ENCODE measurements at places on chromosomes 7 and 10. TPM values are rescaled to one million over a fixed set of nuclear protein-coding genes. Genes with fewer than 3 reads are reported as not detected.

Gene DMBT1
- 0.17 TPM for polyA plus RNA-seq

Gene MMRN2
- polyA plus RNA-seq: 11.7 TPM

Gene SMURF1
- polyA plus RNA-seq: 22.2 TPM

Gene ADGRA1
- polyA plus RNA-seq: not detected

Gene GDI2
- 155 TPM for polyA plus RNA-seq

Gene OPN1SW
- polyA plus RNA-seq: not detected

Gene MYH16
- polyA plus RNA-seq: 2.2 TPM

Gene GLI3
- 2.0 TPM for polyA plus RNA-seq

Gene LHFPL3
- polyA plus RNA-seq: not detected

Gene ALKBH4
- 3.1 TPM for polyA plus RNA-seq

Gene DNA2
- polyA plus RNA-seq: 7.6 TPM

Gene AASS
- 6.8 TPM for polyA plus RNA-seq

Gene SLC16A12
- polyA plus RNA-seq: 0.10 TPM

- no peak for DNase-seq
These were observed 87.1 kb downstream of the KAT6B start for GRCh38 chr10:74913377-74913979.

- no peak for DNase-seq
These were observed 31.6 kb upstream of the AGK start for GRCh38 chr7:141519623-141520022.

- no peak for DNase-seq
These were observed 171.7 kb downstream of the PLXDC2 start for GRCh38 chr10:19987931-19988330.

- peak; percentile 48 for DNase-seq
These were observed 479 bp downstream of the PNPLA8 start for GRCh38 chr7:108525327-108525984.

DNA sequence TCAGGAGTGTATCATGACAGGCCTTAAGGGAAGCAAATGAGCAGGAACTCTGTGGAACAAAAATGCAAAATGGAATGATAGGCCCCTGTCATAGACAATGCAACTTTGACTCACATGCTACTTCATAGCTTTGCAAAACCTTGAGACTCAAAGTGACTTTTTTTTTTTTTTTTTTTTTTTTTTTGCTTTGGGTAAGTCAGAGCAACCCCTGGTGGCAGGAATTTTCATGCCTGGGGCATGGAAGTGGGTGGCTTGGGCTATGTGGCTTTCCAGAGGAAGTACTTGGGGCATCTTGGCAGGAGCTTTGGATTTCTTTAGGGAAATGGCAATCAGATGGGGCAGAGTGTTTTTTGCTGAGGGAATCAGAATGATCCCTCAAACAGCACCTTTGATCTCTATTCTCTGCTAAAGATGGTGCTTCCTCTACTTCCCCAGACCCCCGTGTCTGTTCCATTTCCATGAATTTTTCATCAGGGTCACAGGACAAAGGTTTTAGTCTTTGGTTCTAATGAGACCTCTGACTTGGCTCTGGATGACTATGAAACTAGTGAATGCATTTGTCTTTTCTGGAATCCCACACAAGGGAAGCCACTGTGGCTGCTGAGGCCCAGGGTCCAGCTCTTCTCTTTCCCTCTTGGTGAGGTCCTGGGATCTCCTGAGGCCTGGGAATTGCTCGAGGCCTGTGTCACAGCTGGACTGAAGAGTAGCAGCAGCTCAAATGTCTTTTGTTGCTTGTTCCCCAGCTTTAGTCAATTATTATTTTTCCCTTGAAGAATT is 62.8 kb downstream of the TACC2 start:
- peak; percentile 28 for DNase-seq

DNA sequence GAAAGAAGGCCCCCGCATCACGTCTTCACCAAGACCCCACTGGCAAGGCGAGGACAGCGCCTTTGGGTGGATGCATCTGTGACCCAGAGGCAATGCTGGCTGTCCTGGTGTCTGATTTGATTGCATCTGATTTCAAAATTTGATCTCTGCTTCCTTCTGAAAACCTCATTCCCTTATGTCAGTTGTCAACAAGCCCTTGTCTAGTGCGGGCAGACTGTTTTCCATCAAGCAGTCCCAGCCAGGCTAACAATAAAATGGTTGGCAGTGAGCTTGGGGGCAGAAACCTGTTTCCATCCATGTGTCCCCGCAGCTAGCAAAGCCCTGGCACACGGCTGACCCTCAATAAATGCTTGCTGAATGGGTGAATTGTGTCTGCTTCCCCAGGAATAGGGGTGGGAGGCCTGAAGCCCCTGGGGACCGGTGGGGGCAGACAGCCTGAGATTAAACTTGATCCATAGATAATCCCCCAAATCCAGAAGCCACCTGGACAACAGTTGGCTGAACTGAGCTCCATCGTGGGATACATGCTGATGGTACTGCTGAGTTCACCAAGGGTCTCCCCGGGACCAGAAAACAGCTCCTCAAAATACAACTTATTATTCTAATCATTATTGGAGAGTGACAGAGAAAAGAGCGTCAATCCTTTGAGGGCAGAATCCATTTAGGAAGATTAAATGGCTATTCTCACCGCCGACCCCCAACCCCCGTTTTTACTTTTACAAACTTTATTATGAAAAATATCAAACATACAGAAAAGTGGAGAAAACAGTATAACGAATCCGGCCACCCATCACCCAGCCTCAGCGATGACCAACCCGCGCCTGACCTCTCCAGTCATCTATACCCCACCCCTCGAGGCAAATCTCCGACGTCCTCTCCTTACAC is 912 bp upstream of the DUSP5 start:
- no peak for DNase-seq

GRCh38 chr10:121084016-121084674 is 233.0 kb downstream of the WDR11 start:
- no peak for DNase-seq

- DNase-seq: no peak
These were observed 28.5 kb downstream of the NRBF2 start for GRCh38 chr10:63161592-63161991.

DNA sequence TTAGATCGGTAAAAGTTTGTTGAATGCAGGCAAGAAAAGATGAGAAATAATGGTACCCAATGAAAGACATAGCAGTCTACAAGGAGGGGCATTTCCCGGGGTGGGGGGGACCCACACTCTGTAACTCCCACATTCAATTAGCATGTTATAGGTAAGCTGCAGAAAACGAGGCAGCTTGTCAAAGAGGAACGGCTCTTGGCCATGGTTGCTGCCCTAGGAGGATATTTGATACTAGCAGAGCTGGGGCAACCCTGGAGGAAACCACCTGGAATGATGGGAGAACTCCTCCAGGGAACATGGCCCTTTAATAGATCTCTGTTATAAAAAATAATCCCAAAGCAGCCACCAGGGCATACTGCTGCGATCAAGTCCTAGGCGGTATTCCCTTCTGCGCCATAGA is 98.5 kb downstream of the EGFR start:
- DNase-seq: no peak

- DNase-seq: peak; percentile 60
These were observed 182.8 kb downstream of the ARHGAP12 start for GRCh38 chr10:31745612-31746376.

- DNase-seq: no peak
These were observed 181.2 kb upstream of the AGR3 start for GRCh38 chr7:17063045-17063383.

- DNase-seq: no peak
These were observed 646.4 kb downstream of the GRM8 start for GRCh38 chr7:126606331-126606730.

GRCh38 chr10:106978756-106979155 is 185.8 kb downstream of the SORCS1 start:
- DNase-seq: no peak

DNA sequence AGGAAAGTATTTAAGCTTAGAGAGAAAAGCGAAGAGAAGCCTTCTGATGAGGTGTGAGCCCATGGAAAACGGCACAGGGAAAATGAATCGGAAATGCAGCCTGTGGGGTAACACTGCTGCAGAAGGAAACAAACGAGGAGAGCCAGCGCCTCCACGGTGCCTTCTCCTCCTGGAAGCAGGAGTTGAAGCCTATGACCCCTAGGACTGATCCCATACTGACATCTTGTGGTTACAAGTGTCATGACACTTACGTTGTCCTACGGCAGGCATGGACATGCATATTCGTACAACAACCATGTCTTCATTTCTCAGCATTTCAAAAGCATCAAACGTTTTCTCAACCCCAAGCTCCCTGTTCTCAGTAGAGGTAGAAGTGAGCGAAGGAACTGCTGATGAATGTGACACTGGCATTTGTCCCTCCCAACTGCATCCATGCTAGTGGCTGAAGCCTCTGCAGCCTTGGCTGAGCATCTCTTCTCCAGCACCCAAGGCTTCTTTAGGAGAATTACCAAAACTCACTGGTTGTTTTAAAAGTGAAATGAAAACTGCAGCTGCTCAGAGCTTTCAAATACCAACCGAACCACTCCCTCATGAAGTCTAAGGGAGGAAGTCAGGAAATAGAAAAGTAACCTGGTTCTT is 160.2 kb downstream of the JAZF1 start:
- DNase-seq: peak; percentile 49

- DNase-seq: no peak
These were observed 57.5 kb upstream of the FAM133B start for GRCh38 chr7:92647652-92648051.

GRCh38 chr7:155408651-155409586 is 49.0 kb upstream of the EN2 start:
- DNase-seq: no peak

DNA sequence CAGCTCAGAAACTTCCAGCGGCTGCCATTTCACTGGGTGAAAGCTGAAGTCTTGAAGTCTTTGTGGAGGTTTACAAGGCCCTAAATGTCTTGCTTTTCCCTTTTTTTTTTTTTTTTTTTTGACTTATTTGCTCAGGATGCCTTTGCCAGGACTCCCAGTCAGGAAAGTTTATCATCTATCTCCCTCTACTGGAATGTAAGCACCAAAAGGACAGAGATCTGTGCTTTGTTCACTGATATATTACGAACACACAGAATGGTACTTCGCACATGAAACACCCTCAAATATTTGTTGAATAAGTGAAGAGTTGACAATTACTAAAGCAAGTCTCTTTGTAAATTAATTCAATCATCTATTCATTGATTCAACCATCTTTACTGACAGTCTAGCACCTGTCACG is 23.2 kb downstream of the ABCB4 start:
- DNase-seq: no peak

DNA sequence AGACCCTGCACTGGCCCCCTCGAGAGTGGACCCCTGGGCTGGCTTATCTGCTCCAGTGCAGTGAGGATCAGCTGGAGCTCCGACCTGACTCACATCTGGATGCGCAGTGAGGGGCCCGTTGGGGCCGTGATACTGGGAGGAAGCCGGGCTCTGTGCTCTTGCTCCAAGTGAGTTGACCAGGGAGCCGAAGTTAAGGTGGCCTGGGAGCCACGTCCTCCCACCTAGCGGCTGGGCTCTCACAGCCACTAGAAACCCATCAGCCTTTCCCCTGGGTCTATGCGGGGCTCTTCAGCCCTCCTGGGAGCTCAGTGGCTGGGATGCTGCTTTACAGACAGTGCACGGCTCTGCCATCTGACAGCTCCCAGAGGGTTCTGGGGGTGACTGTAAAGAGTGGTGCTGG is 9.1 kb downstream of the ALKBH4 start:
- no peak for DNase-seq

GRCh38 chr7:15175152-15175551 is 272.6 kb upstream of the DGKB start:
- no peak for DNase-seq

DNA sequence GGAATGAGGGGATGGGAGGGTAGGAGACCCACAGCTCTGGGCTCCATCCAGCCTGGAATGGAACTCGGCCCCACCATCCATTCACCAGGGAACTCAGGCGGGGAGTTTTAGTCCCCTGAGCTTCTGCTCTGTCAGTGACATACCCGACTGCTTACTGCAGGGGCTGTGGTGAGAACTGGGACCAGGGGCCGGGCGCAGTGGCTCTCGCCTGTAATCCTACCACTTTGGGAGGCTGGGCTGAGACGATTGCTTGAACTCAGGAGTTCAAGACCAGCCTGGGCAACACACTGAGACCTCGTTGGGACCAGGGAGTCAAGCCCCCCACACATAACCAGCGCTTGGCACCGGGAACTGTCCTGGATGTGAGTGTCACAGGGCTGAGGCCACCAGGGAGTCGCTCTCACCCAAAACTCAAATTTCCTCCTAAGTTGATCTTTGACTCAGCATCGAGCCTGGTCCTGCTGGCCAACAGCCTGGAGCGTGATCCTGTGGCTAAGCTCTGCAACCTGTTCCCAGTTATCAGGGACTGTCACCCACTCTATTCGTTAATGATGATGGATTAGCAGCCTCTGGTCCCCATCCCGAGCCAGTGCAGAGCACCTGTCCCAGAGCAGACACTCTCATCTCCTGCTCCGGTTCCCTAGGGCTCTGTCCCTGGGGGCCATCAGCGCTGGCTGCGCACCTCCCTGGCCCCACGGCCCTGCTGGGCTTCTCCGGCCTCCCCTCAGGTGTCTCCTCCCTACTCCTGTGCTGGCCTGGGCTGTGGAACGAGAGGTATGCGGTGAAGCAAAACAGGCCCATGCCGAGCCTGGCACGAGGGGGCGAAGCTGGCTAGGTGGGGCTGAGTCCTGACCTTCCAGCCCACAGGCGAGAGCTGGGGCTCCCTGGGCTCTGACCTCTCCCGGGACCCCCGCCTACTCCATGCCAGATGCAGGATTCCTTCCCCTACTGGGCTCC is 902 bp upstream of the CLDN15 start:
- DNase-seq: no peak

GRCh38 chr7:33503736-33504135 is 374.4 kb downstream of the BBS9 start:
- no peak for DNase-seq

- DNase-seq: no peak
These were observed 23.6 kb upstream of the PWWP2B start for GRCh38 chr10:132373241-132373955.

DNA sequence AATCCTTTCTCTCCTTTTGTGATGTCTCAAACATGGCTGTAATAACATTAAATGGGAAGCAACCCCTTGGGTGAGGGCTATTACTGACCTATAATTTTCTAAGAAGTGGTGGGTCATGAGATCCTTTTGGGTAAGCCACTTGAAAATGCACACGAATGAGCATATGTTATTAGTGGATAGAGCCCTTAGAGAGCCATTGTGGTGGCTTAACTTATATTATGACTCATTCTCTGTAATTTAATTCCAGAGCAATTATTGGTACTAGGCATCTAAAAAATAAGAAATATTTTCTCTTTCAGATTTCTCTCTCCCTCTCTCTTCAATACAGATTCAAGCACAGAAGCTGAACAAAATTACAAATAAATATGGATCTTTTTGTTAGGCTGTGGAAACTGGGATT is 1177.4 kb upstream of the PHF14 start:
- DNase-seq: no peak

DNA sequence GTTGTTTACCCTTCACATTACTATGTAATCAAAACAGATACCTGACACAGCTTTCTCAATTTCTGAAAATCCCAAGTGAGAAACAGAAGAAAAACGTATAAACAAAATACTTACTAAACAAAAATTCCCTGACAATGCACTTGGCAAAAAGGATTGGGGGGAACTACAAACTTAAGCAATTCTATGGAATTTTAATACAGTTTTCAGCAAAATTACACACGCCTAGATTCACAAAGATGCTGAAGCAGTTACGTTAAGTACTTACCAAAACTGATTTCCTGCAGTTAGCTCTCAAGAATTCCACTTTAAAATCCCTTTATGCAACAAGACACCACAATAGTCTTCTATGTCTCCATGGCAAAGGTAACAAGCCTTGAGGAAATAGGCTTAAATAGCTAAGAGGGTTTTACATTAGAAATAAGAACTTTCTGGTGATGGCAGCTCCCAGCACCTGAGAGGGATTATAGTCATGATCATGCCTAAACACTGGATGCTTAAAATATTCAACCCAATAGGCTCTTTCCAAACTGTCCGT is 10.8 kb downstream of the TOMM7 start:
- no peak for DNase-seq
